ENCODE measurements at places on chromosomes 2 and 18. TPM values are rescaled to one million over a fixed set of nuclear protein-coding genes. Genes with fewer than 3 reads are reported as not detected.

Gene ACTG2
- not detected for total RNA-seq

Gene SERPINB4
- total RNA-seq, result 15.7 TPM

Gene UNC80
- under 0.01 TPM for total RNA-seq

Gene NTSR2
- not detected for total RNA-seq
